ENCODE measurements at places on chromosomes 7 and 10.
A peak's percentile ranks its signal among the peaks of the same experiment; 100 is the strongest.

DNA sequence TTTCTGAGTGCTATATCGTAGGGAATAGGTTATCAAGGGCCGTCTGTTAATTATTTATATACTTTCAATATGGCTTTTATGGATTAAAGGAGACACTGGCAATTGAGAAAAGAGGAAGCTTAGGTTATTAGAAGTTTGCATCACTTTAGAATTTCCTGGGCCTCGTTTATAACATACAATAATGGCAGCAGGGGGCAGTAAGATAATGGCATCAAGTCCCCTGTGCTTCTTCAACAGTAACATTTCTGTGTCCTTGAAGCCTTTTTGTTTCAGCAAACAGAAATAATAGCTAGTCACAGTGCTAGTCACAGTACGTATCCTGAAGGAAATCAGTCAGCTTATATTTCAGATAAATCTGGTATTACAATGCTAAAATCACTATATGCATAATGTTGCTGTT is 41.9 kb downstream of the SPAM1 start:
- no peak for DNase-seq

- DNase-seq, result peak; percentile 79
These were observed 299.8 kb downstream of the HGF start for GRCh38 chr7:81469869-81470723.

DNA sequence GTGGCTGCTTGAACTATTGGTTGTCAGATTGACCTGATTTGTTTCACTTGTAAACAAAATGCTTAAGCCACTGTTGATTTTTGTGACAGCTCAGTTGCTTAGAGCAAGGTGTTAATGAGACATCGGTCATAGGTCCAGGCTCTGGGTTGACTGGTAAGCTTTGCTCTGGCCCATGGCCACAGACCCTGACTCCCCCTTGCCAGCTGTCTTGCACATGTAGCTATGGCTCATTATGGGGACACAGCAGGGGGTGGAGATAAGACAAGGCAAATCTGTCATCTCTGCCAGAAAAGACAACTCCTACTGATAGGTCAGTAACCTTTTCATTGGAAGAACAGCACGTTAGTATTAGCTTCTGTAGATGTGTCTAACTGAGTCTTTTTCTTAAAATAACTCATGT is 95.3 kb downstream of the KAT6B start:
- DNase-seq, result no peak

DNA sequence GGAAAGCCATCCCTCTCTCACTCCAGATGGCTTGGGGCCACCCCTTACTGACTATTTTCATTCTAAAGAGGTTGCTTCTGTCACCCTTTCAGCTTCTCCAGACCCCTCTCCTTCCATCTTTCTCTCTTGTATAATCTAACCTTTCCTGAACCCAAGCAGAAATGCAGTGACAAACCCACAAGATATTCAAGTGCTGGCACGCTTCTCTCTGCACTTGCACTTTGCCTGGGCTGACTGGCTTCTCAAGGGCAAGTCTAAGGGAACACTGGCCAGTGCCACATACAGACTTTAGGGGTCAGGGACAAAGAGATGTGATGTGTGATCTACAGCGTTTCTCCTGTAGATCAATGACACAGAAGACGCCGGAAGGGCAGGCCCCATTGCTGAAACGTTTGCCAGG is 150.4 kb upstream of the LANCL2 start:
- no peak for DNase-seq

All from posterior cingulate gyrus (tissue), 11 donors.